SJCRH30 (cell line): ENCODE measurements at places on chromosomes 6 and 20.

DNA sequence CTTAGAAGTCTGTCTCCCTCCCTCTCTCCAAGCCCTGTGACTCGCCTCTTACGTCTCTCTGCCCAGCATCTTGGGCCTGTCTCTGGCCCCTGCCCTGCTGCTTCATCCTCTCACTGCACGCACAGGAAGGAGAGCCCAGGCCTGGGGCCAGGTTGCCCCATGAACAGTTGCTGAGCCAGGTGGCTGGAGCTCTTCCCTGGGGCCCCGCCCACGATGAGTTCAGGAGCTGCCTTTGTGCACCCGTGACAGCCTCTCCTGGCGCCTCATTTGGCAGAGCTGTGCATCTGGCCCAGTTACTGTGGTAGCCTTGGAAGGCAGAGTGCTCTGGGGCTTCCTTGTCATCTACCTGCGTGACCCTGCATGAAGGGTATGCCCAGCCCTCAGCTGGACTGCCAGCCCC, 44.5 kb downstream of the SLC52A3 start:
- no peak for DNase-seq

DNA sequence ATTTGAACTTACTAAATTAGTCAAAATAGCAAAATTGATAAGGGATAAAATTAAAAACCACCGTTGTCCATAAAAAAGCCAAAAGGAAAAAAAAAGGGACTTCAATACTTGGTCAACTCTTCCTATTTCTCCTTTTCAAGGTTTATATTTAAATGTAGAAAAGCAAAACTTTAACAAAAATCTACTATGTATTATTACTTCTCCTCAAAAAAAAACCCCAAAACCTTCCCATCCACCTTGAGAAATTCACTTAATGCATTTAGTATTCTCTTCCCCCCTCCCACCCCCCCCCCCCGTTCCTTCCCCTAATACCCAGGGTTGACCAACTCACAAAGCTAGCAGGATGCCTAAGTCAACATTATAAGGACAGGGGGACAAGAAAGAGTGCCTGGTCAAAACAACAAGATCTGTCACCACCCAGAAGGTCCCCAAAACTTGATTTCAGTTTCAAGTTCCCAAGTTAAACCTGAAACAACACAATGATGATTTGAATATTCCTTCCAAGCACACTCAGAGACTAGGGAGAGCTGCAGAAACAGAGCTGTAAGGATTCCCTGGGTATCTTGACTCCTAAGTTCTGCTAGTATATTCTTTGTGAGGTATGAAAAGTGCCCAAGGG, 14.6 kb downstream of the GMDS start:
- DNase-seq: no peak

GRCh38 chr6:93678841-93679454, 259.6 kb upstream of the EPHA7 start:
- peak; percentile 32 for DNase-seq

- DNase-seq: no peak
Observed at GRCh38 chr20:23125159-23125558, 39.0 kb upstream of the CD93 start.

DNA sequence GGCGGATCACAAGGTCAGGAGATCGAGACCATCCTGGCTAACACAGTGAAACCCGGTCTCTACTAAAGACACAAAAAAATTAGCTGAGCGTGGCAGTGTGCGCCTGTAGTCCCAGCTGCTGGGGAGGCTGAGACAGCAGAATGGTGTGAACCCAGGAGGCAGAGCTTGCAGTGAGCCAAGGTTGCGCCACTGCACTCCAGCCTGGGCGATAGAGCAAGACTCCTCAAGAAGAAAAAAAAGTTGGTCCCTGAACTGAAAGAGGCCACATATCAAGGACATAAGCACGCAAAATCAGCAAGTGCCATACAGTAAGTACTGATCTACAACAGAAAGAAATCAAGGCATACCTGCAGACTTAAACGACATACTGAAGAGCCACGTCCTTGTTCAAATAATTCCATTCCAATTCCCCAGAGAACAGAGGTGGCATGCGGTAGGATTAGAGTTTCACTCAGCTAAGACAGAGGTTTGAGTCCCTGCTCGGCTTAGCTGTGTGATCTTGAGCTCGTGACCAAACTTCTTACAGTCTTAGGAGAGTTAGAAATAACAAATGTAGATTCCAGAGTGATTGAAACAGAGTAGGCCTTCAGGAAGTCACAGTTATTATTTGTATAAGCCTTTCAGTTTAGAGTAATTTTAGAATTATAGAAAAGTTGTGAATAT, 29.2 kb downstream of the B4GALT5 start:
- no peak for DNase-seq

GRCh38 chr6:45647341-45648261, 269.9 kb upstream of the SUPT3H start:
- peak; percentile 88 for DNase-seq

DNA sequence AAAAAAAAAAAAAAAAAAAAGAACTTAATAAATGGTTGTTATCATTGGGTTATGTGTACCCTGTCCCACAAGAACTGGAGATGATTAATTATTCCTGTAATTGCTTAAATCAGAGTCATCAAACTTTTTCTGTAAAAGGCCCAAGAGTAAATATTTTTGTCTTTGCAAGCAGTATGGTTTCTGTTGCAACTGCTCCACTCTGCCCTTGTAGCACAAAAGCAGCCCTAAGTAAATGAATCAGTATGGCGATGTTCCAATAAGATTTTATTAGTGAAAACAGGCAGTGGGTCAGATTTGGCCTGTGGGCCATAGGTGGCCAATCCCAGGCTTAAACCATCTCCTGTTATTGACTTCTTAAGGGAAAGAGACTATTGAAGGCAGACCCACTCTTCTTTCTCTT, 252.7 kb downstream of the TSHZ2 start:
- DNase-seq: no peak

DNA sequence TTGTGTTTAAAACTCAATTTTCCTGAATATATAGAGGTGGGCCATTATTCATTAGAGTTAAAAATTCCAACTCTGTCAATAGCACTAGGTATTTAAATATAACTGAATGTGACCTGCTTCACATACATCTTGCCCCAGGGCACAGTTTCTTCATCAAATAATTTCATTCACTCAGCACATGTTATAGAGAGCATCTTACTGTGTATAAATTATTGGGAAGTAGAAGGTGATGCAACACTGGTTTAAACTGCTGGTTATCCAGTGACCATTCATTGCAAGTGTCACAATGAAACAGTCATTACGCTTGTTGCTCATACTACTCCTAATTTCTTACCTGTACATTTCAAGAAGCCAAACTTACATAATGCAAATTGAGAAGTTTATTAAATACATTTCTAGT, 93.4 kb downstream of the KHDRBS2 start:
- DNase-seq: no peak

- DNase-seq: no peak
Observed at GRCh38 chr20:63268671-63269439, 3.8 kb upstream of the ARFGAP1 start.

GRCh38 chr6:116570856-116571682, at the start of gene RWDD1:
RWDD1 (plus strand) TSS chr6:116571504; CDS start chr6:116571583, 79 bp downstream.
- DNase-seq: peak; percentile 99

DNA sequence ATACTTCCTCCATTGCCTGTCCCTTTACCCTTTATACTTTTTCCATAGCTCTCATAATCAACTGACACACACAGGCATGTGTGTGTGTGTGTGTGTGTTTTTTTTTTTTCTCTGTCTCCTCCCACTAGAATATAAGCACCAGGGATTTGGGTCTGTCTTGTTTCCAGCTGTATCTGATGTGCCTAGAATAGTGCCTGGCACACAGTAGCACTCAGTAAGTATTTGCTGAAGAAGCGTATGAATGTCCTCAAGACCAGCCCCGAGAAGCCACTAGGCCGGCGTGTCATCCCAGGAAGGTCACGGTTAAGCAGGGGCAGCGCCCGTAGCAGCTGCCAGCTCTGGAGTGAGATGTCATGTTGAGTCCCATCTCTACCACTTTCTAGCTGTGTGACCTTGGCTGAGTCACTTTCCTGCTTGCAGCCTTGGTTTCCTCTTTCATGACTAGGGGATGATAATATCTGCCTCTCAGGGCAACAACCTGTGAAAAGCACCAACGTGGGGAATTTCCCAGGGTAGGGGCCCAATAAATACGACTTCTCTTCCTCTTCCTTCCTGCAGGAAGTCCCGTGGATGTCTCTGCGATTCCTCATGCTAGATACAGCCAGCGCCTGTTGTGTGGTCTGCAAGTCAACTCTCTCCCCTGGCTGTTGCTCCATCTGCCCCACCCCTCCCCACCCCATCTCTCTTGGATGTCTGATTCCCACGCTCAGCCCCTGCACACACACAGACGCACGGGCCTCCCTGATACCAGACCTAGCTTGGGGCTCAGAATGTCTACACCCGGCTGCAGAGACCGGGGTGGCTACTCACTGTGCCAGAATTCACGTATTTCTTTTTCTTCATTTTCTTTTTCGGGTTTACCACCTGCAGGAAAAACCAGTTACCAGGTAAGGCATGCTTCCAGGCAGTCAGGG, 58.1 kb downstream of the RAB44 start:
- DNase-seq: no peak

DNA sequence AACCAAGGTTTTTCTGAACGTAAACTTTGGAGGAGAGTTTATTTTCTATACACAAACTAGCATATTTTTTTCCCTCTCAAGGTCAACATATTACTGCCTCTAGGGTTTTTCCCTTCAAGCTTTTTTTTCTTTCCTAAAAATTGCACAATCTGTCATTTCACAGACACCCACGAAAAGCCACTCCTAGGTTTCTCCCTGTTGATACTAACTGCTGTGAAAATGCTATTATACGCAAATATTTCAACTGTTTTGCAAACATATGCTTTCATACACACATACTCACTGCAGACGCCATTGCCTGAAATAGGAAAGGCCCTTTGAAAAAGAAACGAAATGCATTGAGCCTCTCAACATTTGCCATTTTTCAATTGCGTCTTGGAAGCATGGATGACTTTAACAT, 333.0 kb downstream of the CD83 start:
- DNase-seq: no peak

- DNase-seq: peak; percentile 99
Observed at GRCh38 chr6:143973097-143973966, 34.7 kb downstream of the PLAGL1 start.

GRCh38 chr6:34547701-34548644, 8.2 kb downstream of the SPDEF start:
- DNase-seq: no peak

- no peak for DNase-seq
Observed at GRCh38 chr6:107973594-107973993, 15.6 kb upstream of the SEC63 start.

DNA sequence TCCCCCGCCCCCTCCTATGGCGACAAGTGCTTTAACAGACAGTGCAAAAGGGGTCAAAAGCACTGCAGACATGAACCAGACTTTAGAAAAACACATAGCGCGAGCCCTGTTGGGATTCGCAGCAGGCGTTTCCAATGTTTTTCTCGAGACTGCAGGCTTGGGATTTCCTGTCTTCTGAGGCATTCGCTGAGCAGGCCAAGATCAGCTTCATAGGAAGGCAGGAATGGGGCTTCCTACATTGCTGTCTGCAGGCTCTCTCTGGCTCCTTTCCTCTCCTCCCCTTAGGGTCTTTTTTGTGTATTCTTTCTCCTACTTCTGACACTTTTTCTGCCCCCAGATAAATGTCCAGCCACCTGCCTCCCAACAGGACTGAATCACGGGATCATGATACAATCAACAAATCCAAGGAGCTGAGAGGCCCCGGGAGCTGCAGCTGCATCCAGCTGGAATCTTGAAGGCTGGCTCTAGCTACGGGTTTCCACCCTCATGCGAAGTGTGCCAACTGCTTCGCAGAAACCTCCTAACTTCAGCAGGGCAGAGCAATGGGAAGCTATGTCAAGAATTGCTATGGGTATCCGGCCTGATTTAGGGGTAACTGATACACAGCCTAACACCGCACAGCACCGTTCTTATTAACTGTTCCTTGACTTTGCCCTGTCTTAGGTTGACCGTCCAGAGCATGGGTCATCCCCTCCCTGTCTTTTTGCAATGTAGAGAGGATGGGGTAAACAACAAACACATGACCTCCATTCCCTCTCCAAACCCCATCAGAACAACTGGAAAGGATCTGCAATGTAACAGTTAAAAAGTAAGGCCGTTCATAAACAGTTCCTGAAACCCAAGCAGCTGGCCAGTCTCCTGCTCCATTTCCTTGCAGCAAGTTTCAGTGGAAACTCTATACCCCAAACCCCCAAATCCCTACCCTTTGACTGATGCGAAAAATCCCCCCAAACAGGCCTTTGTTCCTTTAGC, 31.5 kb downstream of the SNX5 start:
- peak; percentile 36 for DNase-seq

- peak; percentile 81 for DNase-seq
Observed at GRCh38 chr6:104682722-104683643, 176.7 kb downstream of the HACE1 start.

- no peak for DNase-seq
Observed at GRCh38 chr6:44451803-44452695, 64.5 kb downstream of the CDC5L start.

DNA sequence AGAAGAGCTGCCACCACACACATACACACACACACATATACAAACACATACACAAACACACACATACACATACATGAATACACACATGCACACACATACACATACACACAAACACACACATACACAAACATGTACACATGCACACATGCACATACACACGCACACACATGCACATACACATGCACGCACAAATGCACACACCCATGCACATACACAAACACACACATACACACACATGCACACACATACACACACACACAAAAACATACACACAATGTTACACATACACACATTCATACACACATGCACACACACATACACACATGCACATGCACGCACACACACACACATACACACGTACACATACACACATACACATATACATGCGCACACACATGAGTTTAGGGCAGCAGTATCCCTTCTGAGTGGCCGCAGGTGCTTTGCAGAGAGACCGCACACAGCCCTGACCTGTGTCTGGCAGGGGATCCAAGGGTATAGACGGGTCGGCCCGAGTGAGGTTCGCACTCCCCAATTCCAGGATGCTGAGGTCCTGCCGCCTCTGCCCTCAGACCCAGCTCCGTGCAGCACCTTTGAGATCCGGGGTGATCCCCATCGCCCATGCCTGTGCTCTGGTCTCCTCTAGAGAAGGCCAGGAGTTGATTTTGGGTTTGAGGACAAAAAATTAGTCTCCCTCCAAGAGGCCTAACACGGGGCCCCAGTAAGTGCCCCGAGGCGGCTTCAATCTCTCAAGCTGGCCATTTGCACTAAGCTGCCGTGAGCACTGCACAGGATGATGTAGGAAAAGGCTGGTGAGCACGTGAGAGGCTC, 56.8 kb downstream of the TMEM242 start:
- DNase-seq: no peak

DNA sequence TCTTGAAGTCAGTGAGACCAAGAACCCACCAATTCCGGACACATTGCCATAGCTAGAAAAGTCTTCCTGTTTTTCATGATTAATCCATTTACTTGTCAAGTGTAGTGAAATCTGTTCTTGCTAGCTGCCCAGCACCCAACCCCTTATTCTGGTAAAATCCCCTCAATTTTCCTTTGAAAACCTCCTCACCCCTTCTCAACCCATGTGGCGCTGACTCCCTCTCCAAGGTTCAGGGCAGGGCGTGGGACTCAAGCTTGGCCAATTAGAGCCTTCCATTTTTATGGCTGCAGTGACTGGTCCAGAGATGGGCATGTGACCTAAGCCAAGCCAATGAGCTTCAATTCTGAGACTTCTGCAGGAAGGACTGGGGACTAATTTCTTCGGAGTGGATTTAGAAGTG, 9.8 kb upstream of the ZBP1 start:
- no peak for DNase-seq

GRCh38 chr20:54716174-54716747, 240.9 kb downstream of the DOK5 start:
- no peak for DNase-seq

GRCh38 chr6:114247101-114247500, 95.7 kb downstream of the HS3ST5 start:
- no peak for DNase-seq
